ENCODE measurements at places on chromosomes 5 and 9.
A peak's percentile ranks its signal among the peaks of the same experiment; 100 is the strongest.

GRCh38 chr9:105858006-105858690 lies 163.8 kb downstream of the TMEM38B start:
- DNase-seq = no peak

DNA sequence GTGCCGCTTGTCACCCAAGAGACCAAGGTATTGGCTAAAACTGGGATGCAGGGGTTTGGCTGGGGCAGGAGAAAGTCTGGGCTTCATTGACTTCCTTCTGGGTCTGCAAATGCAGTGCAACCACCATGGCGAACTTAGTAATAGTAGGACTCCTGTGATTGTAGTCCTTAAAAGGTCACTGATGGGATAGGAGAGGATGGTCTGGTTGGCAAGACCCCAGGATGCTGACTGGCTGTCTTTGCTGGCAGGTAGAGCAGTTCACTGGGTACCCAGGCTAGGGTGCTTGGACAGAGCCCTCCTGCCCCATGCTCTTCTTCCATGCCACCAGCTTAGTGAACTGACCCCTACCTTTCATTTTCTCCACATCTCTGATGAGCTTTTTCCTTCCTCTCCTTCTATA lies 37.2 kb downstream of the ANGPTL2 start:
- no peak for DNase-seq

DNA sequence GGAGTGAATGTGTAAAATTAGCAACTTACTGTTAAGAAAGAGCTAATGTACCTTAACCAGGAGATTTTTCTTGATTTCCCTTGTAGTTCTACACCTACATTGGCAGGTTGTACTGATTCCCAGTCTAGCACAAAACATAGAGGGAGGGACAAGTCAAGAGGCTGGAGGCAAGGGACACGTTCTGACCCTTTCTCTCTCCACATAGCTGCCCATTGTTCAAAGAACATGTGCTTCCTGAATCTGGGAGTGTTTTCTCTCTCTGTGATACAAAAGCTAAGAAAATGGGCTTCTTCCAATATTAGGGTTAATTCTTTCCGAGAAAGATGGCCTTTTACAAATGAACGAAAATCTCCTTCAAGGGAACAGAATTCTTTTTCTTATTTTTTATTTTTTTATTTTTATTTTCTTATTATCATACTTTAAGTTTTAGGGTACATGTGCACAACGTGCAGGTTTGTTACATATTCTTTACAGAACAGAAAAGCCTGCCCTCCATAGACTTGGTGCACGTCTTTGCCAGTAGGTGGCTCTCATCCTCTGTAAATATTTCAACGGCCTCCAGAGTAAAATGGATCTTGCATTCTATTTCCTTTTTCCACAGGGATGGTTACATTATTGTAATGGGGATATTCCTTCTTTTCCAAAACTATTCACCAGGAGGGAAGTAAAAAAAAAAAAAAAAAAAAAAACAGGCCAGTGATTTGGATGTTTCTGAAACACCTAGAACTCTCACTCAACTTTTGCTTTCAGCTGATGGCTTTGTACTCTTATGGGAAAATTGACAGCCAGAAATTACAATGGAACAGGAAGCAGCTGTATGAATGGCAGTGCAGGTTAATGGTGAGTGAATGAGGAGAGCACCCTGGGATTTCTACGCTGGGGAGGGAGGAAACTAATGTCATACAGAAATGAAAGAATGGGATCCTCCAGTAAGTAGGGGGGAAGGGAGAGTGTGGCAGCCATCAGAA lies 13.1 kb upstream of the IFNA5 start:
- peak; percentile 53 for DNase-seq

GRCh38 chr9:82116556-82116955 lies 128.0 kb downstream of the SPATA31D1 start:
- no peak for DNase-seq

DNA sequence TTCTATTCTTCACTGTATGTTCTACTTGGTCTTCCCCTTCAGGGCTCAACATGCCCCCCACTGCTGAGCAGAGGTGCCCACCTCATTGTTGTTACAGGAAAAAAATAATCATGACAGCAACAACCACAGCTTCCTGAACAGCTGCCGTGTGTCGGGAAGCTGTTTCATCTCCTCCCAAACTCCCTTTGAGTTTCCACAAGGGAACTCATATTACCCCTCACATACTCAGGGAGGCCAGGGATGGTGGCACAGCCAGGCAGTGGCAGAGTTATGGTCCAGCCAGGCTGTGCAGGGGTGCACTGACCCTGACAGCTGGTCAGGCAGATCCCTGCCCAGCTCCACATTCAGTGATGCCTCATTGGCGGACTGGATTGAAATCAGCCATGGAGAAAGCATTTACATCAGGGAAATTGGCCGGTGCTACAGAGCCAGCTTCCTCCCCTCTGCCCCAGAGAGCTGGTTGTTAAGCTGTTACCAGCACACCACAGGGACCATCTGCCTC lies 37.3 kb downstream of the SARDH start:
- peak; percentile 94 for DNase-seq

DNA sequence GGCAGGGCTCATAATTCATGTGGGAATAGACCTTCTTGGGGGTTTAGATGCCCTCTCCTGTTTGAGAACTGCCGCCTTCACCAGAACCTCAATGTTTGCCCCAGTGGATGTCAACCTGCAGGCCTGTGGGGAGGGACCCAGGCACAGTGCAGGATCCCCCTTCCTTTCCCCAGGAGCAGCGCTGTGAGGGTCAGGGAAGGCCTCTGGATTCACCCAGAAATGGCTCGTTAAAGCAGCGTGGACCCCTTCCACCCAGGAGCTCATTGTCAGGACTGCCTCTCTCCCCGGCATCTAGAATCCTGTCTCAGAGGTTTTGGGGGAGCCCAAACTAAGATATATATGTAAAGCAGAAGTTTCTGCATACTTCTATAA lies 188.3 kb downstream of the GADD45G start:
- no peak for DNase-seq

- DNase-seq = no peak
Measured at GRCh38 chr9:100498592-100498991, 25.6 kb downstream of the TMEFF1 start.

All from myocyte (in vitro differentiated cells).